ENCODE measurements at places on chromosomes 12 and 14.
A peak's percentile ranks its signal among the peaks of the same experiment; 100 is the strongest.

GRCh38 chr12:18683327-18684013, 54.3 kb downstream of the PLCZ1 start:
- DNase-seq, result no peak

DNA sequence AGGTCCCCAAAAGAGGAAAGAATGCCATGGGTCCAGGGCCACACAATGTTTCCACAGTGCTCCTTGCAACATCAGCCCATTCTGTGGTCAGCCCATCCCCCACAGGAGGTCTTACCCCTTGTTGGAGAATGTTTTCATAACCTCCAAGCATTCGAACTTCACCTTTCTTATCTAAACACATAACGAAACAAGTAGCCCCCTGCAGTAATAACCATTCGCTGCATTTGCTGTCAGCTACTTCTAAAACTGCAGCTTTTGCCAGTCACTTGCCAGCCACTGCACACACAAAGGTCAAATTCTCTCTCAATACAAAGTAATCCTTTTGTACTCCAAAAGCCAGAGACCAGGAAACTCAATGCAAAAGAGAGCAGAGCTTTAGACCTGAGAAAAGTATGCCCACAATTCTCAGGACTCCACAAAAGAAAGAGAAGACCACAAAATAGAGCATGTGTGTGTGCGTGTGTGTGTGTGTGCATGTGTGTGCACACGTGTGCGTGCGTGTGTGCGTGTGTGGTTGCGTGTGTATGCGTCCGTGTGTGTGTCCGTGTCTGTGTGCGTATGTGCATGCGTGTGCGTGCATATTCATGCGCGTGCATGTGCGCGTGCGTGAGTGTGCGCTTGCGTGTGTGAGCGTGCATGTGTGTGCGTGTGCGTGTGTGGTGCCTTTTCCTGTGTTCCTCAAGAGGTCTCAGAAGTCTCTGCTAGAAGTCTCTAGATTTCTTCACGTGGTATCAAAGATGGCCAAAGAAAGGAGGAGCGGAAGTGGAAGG, 31.7 kb upstream of the NINJ2 start:
- no peak for DNase-seq

GRCh38 chr14:101241807-101242278, 319.5 kb upstream of the DIO3 start:
- DNase-seq, result no peak

- DNase-seq, result no peak
Measured at GRCh38 chr14:100223332-100224201, 15.4 kb upstream of the YY1 start.

DNA sequence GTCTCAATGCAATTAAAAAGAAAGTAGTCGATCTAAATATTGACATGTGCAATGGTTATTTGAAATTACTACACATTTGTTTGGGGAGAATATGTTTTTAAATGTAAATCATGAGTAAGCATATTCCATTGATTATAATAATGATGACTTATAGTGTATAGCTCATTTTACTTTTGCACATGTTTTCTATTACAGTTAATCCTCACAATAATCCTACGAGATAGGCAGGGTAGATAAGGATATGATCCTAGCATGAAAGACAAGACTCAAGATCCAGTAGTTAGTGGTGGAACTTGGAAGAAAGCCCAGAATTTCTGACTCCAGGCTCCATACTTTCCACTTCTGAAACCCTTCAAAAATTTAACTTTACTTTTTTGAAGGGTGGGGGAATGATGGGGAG, 94.0 kb downstream of the NAV3 start:
- DNase-seq, result no peak

DNA sequence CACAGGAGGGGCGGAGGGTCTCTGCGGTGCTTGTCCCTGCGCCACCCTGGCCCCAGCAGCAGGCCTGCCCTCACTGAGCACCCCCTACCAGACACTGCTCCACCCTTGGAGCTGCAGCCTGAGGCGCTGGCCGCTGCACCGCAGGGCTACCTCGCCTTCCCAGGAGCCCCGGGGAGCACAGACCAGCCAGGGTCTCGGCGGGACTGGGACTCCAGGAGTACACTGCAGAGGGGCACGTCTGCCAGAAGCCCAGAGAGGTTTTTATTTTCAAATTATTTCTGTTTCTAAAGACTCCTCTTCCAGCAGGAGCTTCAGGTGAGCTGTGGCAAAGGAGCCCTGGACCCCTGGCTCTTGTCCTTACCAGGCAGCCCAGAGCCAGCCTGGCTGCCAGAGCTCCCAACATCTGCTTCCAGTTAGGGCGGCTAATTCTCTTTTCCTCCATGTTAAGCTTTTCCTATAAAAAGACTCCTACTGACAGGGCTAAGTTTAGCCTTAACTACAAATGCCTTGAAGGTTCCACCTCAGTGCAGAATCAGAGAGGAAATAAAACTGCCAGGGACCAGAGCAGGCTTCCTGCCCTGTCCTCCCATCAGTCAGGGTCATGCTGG, 26.4 kb downstream of the DEGS2 start:
- DNase-seq, result no peak

GRCh38 chr14:77641534-77642341, 25.3 kb upstream of the SPTLC2 start:
- no peak for DNase-seq

GRCh38 chr14:99035268-99035667, 236.7 kb downstream of the BCL11B start:
- DNase-seq, result no peak

GRCh38 chr14:81516986-81517797, 16.5 kb downstream of the SEL1L start:
- DNase-seq, result no peak

- DNase-seq, result no peak
Measured at GRCh38 chr12:43750814-43751213, 7.8 kb downstream of the PUS7L start.

DNA sequence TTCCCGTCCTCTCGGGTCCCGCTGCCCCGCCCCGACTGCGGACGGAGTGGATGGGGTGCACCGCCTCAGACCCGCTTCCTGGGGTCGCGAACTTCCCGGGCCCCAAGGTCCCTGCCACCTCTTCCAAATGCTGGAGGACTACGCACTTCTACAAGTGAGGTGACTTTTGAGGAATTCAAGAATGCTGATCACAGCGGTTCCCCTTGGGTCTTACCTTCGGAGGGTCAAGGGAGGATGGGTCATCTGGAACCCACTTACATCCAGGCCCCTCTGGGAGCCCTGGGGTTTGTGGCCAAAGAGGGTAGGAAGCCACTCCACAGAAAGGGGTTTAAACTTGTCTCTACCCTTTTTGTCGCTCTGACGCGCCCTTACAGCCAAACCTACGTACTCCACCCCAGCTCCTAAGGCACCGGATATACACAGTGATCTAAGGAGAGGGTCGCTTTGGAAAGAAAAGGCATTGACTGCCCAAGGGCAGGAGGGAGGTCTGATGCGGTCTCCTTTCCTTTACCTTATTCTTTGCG, 532 bp upstream of the PRKD1 start:
- no peak for DNase-seq

DNA sequence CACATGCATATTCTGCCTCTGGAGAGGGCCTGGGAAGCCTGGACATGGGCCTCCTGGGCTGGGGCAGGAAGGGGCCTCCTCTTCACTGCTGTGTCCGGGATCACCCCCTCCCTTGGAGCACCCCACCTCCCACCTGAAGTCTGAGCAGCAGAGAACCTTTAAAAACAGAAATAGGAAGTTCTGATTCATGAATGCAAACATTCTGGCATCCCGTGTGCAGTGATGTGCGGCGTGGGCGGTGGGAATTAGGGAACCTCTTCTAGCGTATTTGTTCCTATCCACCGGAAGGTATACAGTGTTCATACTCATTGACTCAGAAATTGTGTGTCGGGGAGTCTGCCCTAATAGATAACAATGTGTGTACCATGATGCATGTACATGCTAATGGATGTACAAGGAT, 46.2 kb downstream of the C14orf132 start:
- DNase-seq, result no peak

DNA sequence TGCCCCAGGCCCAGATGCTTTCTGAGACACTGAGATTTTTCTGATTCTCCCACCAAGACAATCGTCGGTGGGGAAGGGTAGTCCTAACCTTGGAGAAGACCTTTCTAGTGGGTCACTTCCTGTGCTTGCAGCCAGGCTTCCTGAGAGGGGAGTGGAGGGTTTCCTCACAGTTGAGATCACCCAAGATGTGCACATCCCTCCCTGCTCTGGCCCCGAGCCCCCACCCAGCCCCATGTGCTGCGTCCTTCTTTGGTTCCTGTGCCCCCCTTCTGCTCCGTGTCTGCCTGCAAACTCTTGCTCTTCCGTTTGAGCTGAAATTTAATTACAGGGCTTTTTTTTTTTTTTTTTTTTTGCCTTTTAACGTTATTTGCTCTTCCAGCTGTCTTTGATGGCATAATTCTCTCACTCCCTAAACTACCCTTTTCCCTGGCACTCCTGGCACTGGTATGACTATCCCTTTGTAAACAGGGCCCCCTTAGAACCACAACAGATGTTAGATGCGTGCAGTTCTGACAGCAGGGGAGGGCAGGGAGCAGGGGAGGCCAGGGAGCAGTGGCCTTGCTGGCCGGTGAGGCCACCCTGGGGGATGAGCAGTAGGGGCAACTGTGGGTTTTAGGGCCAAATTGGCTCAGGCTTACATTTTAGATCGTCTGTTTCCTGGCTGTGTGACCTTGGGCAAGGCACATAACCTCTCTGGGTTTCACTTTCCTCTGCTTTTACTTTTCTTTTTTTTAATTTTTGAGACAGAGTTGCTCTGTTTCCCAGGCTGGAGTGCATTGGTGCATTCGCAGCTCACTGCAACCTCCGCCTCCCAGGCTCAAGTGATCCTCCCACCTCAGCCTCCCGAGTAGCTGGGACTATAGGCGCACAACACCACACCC, 144.5 kb downstream of the PHETA1 start:
- DNase-seq, result no peak

GRCh38 chr12:101935890-101936746, 58.7 kb downstream of the DRAM1 start:
- DNase-seq, result no peak

DNA sequence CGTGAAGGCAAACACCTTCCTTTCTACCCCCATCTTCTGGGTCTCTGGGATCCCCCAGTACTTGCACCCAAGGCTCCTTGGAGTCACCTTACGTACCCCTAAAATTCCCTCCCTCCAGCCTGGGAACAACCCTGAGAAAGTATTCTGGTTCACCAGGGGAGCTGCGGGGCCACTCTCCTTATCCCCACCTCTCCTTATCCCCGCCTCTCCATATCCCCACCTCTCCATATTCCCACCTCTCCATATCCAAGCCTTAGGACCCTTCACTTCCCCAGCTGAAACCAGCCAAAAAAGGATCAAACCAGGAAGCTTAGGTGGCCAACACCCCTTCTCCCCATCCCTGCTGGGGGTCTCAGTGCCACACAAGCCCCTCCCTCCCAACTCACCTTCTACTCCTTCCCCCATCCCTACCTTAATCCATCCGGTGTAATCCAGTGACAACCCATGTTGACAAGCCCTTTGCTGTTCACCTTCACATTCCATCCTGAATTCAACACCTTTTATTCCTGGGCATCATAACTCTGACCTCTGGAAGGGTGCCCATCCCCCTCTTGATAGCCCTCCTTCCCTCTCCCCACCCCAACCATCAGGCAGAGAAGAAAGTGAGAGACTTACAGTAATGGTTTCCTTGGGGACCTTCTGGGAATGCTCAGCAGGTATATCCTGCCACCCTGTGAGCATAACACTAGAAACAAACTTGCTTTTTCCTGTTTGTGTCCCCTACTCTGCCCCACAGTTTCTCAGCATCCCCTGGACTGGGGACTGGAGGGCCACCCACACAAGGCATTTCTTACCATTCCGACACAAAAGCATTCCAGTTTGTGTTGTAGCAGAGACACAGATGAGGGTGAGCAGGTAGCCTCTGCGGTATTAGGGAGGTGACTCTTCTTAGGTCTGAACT, 1.6 kb upstream of the MSI1 start:
- DNase-seq, result no peak

- no peak for DNase-seq
Measured at GRCh38 chr14:31926123-31926522, 151.0 kb upstream of the ARHGAP5 start.

- DNase-seq, result no peak
Measured at GRCh38 chr14:22796087-22796707, 19.0 kb downstream of the SLC7A7 start.

DNA sequence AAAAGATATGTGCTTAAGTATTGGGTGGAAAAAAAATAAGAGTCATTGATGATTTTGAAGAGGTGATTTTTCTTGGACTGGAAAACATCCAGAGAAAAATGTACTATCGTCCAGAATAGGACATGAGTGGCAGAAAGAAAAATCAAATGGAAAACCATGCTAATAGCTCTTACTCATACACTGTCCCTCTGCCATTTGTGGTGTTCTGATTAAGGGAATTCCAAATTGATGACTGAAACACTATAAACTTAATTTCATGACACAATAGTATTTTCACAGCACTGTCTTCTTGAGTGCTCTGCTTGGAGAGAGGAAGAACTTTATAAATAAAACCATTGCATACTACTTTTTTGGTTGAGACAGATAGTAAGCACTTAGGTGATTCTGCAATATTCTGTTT, 72.4 kb downstream of the USP15 start:
- no peak for DNase-seq

GRCh38 chr12:122513660-122514059, 12.9 kb upstream of the ZCCHC8 start:
- DNase-seq, result no peak

DNA sequence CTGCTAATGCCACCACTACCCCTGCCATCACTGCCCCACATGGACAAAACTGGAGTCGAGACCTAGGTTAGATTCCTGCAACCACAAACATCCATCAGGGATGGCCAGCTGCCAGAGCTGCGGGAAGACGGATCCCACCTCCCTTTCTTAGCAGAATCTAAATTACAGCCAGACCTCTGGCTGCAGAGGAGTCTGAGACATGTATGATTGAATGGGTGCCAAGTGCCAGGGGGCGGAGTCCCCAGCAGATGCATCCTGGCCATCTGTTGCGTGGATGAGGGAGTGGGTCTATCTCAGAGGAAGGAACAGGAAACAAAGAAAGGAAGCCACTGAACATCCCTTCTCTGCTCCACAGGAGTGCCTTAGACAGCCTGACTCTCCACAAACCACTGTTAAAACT, 7.1 kb upstream of the OAS2 start:
- no peak for DNase-seq

DNA sequence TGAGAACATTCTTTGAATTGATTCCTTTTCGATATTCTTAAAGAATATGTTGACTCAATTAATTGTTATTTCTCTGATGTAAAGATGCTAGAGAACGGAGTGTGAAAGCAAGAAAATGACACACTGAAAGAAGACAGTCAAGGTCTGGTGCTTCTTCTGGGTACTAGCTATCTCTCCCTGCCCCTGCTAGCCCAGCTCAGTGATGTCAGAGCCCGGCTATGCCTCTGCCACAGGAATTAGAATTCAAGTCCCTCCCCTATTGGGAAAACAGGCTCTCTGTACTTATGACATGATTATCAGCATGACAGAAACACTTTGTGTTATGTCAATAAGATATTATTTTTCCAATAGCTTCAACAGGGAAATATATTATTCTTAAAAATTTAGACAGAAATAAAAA, 252.4 kb downstream of the KCNC2 start:
- no peak for DNase-seq

DNA sequence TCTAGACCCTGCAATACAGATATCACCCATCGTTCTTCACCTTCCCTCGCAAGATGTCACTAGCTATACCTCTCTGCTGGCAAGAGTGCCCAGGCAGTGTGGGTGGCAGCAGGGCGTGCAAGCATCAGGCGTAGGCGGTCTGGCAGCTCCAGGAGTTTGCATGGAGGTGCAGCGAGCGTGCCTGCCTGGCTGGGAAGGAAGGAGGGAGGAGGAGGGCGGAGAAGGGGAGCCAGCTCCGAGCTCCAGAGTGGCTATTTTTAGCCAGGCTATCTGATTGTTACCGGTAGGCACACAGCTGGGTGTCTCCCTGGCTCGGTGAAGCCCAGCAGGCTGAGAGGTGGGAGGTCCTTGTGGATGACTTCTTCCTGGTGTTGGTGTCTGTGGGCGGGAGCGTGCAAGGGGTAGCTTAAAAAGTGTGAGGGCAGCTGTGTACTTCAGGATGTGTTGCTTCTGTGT, 6.2 kb downstream of the FOXJ2 start:
- DNase-seq, result peak; percentile 60

Measured in spinal cord (tissue), 10 donors.